Stimulated activated CD4-positive, alpha-beta T cell treated with anti-CD3 and anti-CD28 coated beads, Interleukin-1b, Interleukin-23, amount 100 ng/mL, for 1 hour (primary cell): ENCODE measurements at places on chromosomes 5 and 9.

DNA sequence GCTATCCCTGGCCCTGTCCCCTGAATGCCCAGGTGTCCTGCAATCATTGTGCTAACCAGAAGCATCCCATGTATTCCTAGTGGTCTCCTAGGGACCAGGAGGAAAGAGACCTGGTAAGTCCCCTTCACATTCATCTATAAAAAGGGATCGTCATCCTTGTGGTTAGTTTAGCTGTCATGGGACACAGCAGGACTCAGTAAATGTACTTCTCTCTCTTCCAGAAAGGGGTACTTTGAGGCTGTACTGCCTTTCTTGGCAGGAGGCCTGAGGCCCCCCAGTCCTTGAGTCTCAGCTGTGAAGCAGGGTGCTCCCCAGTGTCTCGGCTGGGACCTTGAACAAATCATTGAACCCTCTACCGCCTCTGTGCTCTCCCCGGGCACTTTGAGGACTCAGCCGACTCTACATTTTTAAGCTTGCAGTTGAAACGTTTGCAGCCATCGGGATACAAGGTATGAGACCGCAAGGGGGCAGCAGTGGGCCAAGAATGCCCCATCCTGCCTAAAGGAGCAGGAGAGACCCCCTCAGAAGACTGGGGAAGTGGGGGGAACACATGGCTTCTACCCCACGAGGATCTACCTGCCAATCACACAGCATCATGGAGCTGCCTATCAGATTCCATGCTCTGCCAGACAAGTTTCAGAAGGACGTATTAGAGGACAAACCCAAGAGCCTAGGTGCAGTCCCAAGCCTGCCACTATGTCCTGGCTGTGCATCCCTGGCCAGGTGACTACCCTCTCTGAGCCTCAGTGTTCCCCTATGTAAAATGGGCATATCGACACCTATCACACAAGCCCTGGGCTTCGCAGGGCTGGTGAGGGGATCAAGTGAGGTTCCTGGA lies 2.4 kb upstream of the PHYKPL start:
- peak; percentile 56 for DNase-seq

DNA sequence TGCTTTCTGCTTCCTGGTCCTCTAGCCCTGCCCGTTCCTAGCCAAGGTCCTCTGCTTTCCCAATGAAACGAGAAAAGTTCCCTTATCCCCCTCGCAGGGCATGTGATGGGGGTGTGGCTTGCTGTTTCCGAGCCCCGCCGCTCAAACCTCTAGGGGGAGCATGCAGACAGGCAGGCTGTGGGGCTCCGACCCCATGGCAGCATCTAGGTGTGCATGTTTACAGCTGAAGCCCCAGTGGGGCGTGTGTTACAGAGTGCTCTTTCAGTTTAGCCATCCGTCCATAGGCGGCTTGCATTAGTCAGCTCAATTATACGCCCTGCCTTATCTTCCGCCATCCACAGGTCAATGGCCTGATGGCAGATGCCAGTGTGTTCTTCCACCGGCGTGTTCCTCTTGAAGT lies 48.3 kb upstream of the SPATA31E1 start:
- no peak for DNase-seq

GRCh38 chr5:170434966-170435605 lies 45.9 kb upstream of the KCNMB1 start:
- peak; percentile 27 for DNase-seq

DNA sequence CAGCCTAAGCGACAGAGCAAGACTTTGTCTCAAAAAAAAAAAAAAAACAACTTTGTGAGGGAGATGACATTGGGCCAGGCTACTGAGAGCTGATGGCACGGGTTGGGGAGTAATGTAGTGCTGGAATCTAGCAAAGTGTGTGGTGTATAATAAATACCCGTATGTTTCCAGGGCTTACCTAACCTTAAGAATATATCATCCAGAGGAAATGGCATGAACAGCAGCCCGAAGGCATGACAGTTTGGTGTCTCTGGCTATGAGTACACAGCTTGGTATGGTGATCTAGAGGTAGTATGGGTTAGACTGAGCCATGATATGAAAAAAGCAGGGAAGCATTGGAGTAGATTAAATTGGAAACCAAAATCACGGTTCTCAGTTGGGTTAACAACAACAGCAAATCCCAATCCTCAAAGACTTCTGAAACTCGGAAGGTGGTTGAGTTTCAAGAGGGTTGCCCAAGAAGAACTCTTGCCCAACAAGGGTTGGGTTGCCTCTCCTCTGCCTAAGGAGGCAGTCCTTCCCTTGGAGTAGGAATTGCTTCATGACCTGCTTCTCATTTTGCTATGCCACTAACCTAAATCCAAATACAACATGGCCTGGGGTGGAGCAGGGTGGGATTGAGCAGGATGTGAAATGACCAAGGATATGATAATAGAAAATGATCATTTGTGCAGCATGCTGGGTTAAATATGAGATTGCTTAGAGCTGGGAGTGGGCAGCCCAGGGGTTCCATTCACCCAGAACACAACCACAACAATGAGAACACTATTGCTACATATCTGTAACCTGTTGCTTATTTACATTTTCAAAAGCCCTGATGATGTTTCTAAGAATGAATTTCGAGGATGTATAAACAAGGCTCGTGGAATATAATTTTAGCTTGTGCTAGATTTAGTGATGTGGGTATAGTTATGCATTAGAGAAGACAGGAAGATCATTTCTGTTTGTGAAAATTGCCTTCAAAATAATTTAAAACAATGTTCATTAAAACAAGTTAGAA lies 64.6 kb upstream of the ZFR start:
- no peak for DNase-seq

- DNase-seq: no peak
Observed at GRCh38 chr9:101387871-101388506, 3.2 kb upstream of the BAAT start.

- no peak for DNase-seq
Observed at GRCh38 chr5:51398875-51399642, 15.8 kb downstream of the ISL1 start.

- no peak for DNase-seq
Observed at GRCh38 chr9:87810679-87811178, 71.9 kb upstream of the SPATA31E1 start.

DNA sequence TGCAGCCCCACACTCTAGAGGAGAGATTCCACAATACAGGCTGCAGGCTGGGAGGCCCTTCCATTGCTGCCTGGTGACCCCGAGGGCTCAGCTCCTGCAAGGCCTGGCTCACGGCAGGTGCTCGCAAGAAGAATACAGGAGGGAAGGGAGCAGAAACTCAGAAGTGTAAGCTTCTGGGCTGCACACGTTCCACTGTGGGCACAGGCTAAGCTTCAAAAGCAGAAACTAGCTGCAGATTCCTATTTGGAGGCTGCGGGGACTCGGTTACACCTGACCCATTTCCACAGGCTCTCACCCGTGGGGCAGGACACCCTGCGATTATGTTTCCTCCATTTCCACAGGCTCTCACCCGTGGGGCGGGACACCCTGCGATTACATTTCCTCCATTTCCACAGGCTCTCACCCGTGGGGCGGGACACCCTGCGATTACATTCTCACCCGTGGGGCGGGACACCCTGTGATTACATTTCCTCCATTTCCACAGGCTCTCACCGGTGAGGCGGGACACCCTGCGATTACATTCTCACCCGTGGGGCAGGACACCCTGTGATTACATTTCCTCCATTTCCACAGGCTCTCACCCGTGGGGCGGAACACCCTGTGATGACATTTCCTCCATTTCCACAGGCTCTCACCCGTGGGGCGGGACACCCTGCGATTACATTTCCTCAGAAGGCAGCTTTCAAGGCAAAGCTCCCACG lies 10.3 kb downstream of the LPCAT1 start:
- DNase-seq: no peak

- no peak for DNase-seq
Observed at GRCh38 chr5:17966640-17967402, 332.6 kb downstream of the TAF11L14 start.

DNA sequence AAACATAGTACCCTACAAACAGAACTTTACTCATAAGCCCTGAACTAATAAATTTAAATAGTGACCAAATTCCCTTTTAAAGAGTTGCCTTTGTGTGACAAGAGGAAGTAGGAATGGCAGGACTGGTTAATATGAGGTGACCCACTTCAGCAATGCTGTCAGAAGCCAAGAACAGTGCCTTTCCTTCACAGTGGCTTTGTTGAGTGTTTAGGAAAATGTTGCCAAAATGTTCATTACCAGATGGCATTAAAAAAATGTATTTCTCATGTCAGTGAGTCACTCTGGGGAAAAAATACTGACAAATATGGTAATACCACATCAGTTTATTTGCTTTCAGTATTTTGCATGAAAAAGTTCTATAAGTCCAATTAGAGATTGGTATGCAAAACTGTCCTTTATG lies 103.3 kb downstream of the DIRAS2 start:
- DNase-seq: no peak

GRCh38 chr5:76820526-76820890 lies 1.7 kb downstream of the F2RL1 start:
- no peak for DNase-seq

GRCh38 chr5:10264604-10265003 lies 14.5 kb downstream of the CCT5 start:
- DNase-seq: no peak

- DNase-seq: no peak
Observed at GRCh38 chr5:151384106-151384505, 36.7 kb upstream of the SLC36A2 start.

GRCh38 chr5:16763211-16763610 lies 146.4 kb upstream of the RETREG1 start:
- DNase-seq: no peak

GRCh38 chr5:101390151-101390908 lies 487.2 kb upstream of the ST8SIA4 start:
- no peak for DNase-seq

DNA sequence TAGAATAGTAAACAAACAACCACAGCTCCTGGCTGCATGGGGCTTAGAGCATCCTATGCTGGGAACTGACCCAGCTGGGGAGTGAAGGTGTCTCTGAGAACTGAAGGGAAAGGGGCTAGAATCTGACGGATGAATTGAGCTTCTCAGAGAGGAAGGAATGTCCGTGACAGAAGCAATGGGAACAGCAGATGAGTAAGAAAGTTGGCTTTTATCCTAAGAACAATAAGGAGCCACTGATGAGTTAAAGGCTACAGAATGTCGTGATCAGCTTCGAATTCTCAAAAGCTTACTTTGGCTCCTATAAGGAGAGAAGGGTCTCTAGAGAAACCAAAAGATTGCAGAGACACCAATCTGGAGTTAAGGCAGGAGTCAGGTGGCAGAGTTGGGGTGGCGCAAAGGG lies 52.6 kb downstream of the EBF1 start:
- DNase-seq: no peak

DNA sequence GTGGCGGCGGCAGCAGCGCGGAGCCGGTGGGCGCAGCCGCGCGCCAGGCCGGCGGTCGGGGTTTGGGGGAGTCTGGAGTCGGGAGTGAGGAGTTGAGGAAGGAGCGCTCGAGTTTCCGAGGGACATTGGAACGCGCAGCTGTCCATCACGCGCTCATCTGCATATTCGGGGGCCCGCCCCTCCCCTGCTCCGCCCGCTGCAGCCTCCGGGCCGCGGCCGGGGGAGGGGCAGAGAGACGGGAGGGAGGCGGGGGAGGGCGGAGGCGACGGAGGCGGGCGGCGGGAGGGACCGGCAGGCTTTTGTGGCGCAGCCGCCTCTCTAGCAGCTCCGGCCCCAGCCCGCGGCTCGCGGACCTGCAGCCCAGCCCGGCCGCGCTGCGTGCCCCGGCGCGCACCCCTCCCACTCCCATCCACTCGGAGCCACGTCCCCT lies at the start of gene IRX2:
IRX2 (minus strand) TSS at position 86 of the 430 bp plus-strand sequence. CDS start 264 bp downstream, outside the sequence.
- DNase-seq: no peak
